ENCODE measurements at places on chromosomes 5 and 9.

DNA sequence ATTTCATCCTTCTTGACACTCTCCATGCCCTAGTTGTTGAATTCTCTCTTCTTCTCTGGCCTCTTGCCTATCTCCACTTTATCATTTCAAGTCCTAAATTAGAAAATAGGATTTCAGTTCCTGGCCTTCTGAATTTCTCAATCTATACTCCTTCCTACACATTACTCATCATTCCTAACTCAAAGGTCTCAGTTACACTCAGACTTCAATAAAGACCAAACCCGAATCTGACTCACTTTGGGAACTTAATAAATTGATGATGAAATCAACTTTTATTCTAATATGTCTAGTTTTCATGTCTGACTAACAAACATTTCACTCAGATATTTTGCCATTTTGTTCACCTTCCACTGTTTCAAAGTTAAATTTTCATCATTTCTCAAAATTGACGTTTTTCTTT, 113.6 kb upstream of the TSLP start:
- DNase-seq, result no peak

DNA sequence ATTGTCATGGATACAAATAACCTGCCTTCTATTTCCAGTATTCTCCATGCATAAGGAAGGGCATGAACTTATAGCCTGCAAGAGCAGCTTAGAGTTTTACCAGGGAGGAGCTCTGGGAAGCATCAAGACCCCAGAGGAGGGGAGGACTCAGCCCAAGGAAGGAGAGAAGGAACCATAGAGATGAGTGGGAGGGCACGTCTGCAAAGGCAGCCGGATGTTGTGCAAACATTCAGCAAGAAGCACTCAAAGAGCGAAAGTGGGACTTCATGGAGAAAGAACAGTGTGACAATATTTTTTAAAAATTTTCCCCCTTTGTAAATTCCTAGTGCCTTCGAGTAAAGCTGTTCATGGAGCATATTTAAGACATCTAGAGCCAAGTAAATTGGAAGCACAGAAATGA, 270.1 kb upstream of the PTGER4 start:
- DNase-seq, result no peak

DNA sequence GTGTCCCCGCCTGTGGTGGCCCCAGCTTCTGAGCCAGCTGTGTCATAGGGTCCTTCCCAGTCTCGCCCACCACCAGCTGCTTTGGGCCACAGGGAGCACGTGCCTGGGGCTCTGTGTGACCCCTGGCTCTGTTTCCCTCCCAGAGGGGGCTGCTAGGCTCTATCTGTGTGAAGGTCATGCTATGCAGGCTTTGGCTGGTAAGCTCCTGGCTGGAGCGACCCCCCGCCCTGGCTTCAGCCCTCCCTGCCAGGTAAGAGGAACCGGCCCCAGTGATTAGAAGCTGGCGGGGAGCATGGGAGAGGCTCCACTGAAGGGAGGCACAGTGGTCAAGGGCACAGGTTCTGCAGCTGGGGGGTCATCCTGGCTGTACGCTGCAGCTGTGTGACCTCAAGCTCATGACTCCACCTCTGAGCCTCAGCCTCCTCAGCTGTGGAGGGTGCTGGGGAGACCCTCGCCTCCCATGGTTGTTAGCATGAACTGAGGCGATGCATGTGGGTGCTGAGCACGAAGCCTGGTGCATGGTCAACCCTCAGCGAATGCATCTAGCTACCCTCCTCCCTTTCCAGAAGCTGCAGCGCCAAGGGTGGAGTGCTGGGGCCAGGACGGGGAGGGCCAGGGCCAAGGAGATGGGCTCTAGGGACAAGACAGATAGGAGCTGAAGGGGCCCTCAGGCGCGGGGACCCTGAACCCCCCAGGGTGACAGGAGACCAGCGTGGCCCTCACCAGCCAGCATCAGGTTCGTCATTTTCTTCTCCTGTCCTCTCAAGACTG, 163.8 kb upstream of the MVB12B start:
- no peak for DNase-seq

DNA sequence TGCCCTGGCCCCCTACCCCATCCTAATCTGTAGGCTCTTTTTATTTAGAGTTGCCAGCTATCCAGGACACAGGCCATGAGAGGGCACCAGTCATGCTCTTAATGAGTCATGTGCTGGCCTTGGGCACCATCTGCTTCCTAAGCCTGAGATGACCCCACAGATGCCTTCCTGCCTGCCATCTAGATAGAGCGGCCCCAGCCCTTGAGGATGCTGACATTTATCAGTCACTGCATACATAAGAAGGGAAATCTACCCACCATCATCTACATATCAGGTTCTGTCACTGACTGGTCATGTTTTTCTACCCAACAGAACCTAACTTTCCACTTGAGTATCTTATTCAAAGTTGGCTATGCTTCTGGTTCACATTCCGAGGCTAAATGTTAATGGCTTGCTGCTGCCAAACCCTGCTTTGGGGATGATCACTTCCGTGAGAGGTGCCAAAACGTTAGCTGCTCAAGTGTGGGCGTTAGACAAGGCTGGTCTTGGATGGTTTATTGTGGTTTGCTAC, 49.9 kb upstream of the TTC23L start:
- no peak for DNase-seq

DNA sequence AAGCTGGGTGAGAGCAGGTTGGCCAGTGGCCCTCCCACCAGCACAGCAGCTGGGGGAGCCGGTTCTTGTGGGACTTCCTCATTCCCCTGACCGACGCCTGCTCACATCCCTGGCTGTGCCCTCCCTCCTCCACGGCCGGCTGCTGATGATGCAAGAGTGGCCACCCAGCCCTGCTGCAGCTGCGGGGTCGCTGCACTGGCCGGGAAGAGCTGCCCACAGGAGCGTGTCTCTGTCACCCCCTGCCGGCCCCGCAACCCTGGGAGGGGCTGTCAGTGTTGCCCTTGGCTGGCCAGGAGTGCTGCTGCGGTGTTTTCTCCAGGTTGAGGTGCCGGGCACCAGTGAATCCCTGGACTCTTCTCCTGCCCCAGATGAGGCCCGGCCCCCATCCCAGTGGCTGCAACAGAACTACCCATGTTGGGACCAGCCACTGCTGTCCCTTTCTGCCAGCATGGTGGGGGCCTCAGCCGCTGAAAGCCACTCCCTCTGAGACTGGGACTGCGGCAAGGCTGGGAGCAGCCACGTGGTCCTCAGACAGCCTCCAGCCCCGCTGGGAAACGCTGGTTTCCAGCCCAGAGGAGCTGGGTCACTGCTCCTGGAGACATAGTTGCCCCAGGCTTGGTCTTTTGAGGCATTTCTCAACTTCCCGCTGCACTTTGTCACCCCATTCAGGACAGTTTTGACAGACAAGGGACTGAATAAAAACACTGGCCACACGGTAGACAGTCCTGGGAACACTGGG, 739 bp downstream of the CARD9 start:
- no peak for DNase-seq

- DNase-seq, result no peak
These were observed 92.9 kb downstream of the GLDC start for GRCh38 chr9:6552498-6553121.

DNA sequence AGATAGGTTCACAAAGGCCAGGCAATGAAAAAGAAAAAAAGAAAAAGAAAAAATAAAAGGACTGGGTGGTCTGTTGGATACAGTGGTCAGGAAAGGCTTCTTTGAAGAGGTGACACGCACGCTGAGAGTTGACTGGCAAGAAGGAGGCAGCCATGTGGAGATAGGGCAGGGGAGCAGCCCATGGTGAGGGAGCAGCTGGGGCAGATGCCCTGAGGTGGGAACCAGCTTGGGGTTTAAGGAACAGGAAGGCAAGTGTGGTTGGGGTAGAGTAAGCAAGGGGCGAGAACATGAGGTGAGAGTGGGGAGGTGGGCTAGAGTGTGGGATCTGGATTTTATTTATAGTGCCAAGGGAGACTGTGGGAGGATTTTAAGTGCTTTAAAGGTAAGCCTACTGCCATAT, 6.8 kb downstream of the ENHO start:
- no peak for DNase-seq

DNA sequence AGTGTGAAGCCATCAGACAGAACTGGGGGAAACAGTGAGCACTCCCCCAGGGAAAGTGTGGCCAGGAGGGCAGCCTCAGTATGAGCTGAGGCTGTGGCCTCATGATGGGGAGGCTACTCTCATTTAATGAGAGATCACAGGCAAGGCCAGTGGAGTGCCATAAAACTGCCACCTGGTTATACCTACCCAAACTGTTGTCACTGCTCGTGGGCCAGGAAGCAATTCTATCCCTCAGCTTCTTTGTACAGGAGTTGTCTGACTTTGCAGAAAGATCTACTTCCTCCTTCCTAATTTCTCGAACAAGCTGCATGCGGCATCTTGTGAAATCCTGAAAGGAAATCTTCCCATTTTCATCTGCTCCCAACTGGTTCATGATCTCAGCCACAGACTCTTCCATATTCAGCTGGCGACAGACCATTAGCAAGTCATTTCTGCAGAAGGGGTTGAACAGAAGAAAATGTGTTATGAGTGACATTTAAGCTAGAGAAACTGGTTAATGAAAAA, 50.0 kb downstream of the TSSK1B start:
- no peak for DNase-seq

DNA sequence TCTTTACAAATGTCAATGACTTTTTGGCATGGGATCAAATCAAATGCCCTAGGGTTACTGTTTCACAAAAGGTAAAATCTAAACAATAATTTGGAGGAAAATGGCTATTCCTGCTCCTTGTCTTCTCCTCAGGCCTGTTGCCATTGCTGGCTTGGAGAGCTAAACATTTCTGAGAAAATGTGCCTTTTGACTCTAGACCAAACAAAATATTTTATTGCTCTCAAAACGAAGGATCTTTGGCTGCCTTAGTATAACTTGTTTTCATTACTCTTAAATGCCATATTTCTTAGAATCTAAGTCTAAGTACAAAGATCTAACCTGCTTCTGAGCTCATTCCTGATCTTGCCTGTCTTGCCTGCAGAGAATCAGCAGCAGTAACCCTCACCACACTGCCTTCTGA, 116.6 kb downstream of the MUSK start:
- DNase-seq, result no peak

- no peak for DNase-seq
These were observed 196.5 kb upstream of the TBCA start for GRCh38 chr5:77972469-77973252.

DNA sequence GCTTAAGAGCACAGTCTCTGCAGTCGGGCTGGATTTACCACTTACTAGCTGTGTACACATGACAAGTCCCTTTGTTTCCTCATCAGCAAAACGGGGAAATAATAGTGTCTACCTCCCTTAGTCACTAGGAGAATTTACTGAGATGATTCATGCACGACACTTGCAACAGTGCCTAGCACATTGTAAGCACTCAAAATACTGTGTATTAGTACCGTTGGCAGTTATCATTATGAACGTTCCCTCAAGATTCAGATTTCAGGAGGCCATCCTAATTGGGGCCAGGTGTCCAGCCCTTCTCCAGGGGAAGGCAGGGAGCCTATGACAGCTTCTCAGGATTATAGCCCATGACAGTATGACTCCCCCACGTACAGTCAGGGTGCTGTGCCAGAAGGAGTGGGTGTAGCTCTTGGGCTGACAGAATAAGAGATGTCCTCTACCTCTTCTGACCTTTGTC, 164.3 kb downstream of the DOCK2 start:
- DNase-seq, result no peak

GRCh38 chr5:12911156-12911555, 1006.9 kb upstream of the CTNND2 start:
- no peak for DNase-seq

- DNase-seq, result no peak
These were observed 268.2 kb downstream of the SH3GL2 start for GRCh38 chr9:17846948-17847655.

- DNase-seq, result no peak
These were observed 144.9 kb upstream of the CD180 start for GRCh38 chr5:67341478-67341877.

- no peak for DNase-seq
These were observed 24.3 kb downstream of the LHX6 start for GRCh38 chr9:122204491-122204890.

DNA sequence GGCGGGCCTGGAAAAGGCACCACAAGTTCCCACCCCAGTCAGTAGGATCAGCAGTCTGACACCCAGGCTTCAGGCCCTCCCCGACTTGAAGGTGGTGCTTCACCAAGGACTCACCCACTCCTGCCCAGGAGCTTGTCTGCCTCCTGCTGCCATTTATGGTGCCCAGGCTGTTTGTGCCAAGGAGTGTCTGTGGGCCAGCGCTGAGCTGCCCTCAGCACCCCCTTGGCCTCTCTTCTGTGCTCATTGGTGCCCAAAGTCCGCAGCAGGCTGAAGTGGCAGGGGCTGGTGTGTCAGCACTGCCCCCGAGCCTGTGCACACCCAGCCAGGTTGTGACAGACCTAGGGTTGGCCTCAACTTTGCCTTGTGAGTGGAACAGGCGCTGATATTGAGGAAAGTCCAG, 23.5 kb downstream of the JMY start:
- no peak for DNase-seq

GRCh38 chr5:110702300-110702699, 24.2 kb downstream of the TMEM232 start:
- no peak for DNase-seq

- no peak for DNase-seq
These were observed 32.0 kb upstream of the SPTLC1 start for GRCh38 chr9:92147030-92147851.

DNA sequence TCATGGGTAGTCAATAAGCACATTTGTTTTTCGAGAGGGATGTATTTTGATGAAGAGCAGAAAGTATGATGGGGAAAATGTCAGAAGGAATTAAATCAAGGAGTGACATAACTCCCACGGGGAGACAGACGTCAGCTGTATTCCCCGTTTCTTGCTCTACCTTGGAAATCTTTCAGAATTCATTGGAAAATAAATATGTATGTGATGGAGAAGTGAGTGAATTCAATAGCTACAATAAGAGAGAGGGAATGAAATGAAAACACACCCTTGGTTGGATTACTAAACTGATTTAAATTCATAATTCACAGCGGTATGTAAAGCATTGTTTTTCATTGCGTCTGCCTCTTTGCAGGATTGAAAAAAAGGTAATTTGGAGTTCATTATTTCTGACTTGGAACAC, 209.7 kb upstream of the KLF4 start:
- no peak for DNase-seq

GRCh38 chr5:23014266-23014665, 161.1 kb upstream of the CDH12 start:
- no peak for DNase-seq

GRCh38 chr5:37638897-37639296, 200.9 kb downstream of the GDNF start:
- DNase-seq, result no peak

GRCh38 chr9:106893088-106893487, 30.1 kb downstream of the ZNF462 start:
- no peak for DNase-seq
